ENCODE measurements at places on chromosomes 7 and 10. TPM values are rescaled to one million over a fixed set of nuclear protein-coding genes. Genes with fewer than 3 reads are reported as not detected.
A peak's percentile ranks its signal among the peaks of the same experiment; 100 is the strongest.

GRCh38 chr7:128831994-128832879, 2.0 kb downstream of the FLNC start:
- no peak for ATAC-seq

GRCh38 chr7:66237906-66238772, 33.0 kb downstream of the TPST1 start:
- no peak for ATAC-seq

MOGAT3 gene
- not detected for total RNA-seq

DNA sequence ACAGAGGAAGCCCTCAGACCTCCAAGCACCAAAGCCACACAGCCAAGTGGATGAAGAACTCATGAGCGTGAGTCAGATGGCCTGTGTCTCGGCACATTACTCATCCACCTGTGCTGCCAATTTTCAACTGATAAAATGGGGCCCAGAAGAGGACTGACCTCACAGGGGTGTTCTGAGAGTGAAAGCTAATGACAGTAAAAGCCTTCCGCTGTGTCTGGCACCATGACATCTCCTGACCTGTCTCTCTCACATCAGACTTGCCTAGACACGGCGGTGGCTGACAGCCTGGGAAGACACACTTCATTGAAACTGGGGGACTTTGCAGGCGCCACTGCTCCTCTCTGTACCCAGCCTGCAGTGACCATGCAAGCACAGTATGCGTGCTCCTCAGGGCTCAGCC, 8.3 kb upstream of the SLC18A3 start:
- peak; percentile 65 for ATAC-seq

- no peak for ATAC-seq
Measured at GRCh38 chr7:157462419-157462771, 125.6 kb downstream of the DNAJB6 start.

EBF3 gene
- total RNA-seq, result 0.44 TPM

DNA sequence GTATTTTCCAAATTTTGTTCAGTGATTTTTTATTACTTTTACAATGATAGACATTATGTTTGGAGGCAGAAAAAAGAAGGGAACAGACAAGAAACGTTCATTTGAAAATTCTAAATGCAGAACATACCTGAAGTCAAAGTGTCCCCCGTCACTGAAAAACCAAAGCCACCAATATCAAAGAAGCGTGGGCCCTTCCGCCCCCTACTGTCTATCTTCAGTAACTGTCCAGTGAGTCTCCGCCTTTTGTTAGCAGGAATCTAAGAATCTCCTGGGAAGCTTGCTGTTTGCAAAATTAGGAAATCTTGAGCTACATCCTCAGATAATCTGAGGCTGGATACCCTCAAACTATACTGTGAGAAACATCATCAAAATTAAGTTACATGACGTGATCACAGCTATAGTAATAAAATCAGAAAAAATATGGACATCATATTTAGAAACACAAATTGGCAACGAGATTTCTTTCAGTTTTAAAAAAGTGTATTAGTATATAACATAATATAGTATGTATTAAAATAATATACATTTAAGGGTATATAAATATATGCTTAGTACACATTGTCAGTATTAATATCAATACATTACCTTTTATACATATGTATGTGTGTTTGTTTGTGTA, 169.3 kb upstream of the AKR1E2 start:
- peak; percentile 55 for ATAC-seq

DNA sequence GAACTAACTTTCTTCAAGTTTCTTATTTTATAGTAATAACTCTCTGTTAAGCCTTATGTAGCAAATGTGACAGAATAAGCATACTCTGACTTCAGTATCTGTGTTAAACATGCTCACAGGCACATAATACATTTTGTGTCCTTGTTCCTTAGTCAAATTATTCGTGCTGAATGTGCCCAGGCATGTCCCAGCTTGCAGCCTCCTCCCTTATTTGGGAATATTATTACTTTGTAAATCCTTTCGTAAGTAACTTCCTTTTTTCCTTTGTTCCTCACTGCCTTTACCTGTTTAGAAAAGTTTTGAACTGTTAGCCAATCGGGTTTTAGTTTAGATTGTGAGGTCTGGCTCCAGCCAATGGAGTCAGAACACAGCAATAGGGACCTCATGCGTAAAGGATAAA, 46.9 kb downstream of the GALNT11 start:
- peak; percentile 33 for ATAC-seq

Measured in esophagus mucosa (tissue), 1 donor.